ENCODE measurements at places on chromosomes 1 and 21. TPM values are rescaled to one million over a fixed set of nuclear protein-coding genes. Genes with fewer than 3 reads are reported as not detected.

- H3K4me3 ChIP-seq = no peak overlapping the region
- no peak for DNase-seq
- H3K4me1 ChIP-seq = no peaks in the 10 kb centered on the region
- no peaks in the 10 kb centered on the region for H3K36me3 ChIP-seq
- no peak overlapping the region for H3K27ac ChIP-seq
These were observed 22.3 kb downstream of the CEP104 start for GRCh38 chr1:3834701-3835100.

DNA sequence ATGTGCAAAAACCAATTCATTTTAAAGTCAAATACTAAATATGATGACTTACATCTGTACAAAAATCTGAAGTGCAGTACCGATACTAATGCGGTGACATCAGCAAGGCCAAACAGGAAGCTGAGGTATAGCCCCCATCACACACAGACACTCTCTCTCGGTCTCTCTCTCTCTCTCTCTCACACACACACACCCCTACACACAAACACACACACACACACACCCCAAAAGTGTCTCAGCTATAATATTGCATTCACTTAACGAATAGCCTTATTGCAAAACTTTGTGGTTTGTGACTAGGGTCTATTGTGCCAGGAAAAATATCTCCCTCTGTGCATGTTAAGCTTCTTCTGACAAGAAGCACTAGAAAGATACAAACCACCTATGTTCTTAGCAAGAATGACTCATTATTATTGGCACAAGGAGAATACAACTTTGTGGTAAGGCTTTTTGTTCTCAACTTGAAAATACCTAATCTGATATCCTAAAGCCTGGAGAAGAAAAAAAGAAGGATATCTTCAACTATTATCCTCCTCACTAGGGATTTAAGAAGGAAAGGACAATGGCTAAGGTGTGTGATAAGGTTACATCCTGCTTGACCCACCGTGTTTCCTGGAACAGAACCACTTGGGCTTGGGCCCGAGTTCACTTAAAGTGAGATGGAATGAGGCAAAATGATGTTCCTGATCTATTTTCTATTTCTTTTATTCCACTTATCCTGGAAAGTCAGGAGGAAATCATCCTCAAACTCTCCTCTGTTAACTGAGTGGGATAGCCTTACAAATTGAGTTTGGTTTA, 107.1 kb downstream of the NIBAN1 start:
- no peak overlapping the region for H3K27ac ChIP-seq
- no peak overlapping the region for H3K4me3 ChIP-seq
- H3K27me3 ChIP-seq = no peaks in the 10 kb centered on the region
- no peak for DNase-seq
- no peaks in the 10 kb centered on the region for H3K36me3 ChIP-seq
- no peaks in the 10 kb centered on the region for H3K4me1 ChIP-seq

GRCh38 chr1:43880604-43881003, 53.0 kb upstream of the ARTN start:
- H3K27ac ChIP-seq = no peak overlapping the region
- no peaks in the 10 kb centered on the region for H3K27me3 ChIP-seq
- no peak overlapping the region for H3K4me3 ChIP-seq
- peaks cover 10% of the 10 kb centered on the region for H3K4me1 ChIP-seq

- H3K27me3 ChIP-seq = no peaks in the 10 kb centered on the region
- H3K4me3 ChIP-seq = no peak overlapping the region
- no peak overlapping the region for H3K27ac ChIP-seq
- H3K36me3 ChIP-seq = no peaks in the 10 kb centered on the region
- H3K4me1 ChIP-seq = no peaks in the 10 kb centered on the region
- no peak for DNase-seq
These were observed 69.8 kb downstream of the ITGB3BP start for GRCh38 chr1:63453232-63453631.

GRCh38 chr1:183218971-183219615, 33.0 kb downstream of the LAMC2 start:
- peaks cover 21% of the 10 kb centered on the region for H3K4me1 ChIP-seq
- peak; percentile 56 for DNase-seq
- H3K36me3 ChIP-seq = no peaks in the 10 kb centered on the region
- no peaks in the 10 kb centered on the region for H3K27me3 ChIP-seq
- H3K27ac ChIP-seq = peak overlapping the region; percentile 67

GRCh38 chr1:245458234-245458633, 303.4 kb downstream of the KIF26B start:
- H3K4me1 ChIP-seq = no peaks in the 10 kb centered on the region
- no peak overlapping the region for H3K27ac ChIP-seq
- no peaks in the 10 kb centered on the region for H3K27me3 ChIP-seq
- DNase-seq = no peak

DNA sequence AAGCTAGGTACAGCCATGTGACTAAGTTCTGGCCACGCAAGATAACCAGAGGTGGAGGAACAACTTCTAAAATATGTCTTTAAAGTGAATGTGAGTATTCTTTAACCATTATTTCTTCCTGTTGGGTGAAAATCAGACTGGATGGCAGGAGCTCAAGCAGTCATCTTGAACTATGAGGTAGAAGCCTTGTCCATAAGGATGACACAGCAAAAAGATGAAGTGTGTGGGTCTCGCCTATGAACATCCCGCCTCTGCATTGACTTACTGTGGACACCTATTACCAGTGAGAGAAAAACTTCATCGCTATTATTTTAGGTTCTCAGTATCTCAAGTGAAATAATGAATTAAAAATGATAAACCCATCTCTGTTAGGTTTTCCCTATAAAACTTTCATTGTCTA, 365.3 kb downstream of the USH2A start:
- H3K27ac ChIP-seq = no peak overlapping the region
- H3K4me3 ChIP-seq = no peak overlapping the region
- no peaks in the 10 kb centered on the region for H3K36me3 ChIP-seq
- H3K27me3 ChIP-seq = no peaks in the 10 kb centered on the region
- no peaks in the 10 kb centered on the region for H3K4me1 ChIP-seq
- no peak for DNase-seq

DNA sequence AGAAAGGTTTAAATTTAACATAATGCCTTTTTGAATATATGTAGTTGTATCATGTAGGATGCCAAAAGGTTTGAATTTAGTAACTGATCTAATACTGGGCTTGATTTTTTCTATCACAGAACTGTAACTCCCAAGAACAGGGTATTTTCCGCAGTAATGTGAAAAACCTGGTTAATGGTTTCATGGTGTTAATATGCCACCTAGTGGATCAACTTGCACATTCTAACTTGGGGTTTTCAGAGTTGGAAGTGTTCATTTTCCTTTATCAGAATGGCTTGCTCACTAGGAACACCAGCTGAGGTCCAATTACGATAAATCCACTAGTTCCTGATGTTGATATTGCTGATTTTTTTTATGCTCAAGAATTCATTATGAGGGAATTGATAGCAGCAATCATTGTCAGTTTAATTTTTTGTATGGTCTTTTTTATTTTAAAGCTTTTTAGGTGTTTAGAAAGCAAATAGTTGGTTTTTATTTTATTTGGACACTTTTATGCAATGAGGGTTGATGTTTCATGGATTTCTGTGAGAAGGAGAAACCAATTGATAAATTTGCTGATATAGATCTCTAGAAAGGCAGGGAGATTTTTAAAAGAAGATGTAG, 157.2 kb downstream of the PLA2G4A start:
- no peak overlapping the region for H3K4me3 ChIP-seq
- H3K36me3 ChIP-seq = no peaks in the 10 kb centered on the region
- H3K4me1 ChIP-seq = no peaks in the 10 kb centered on the region
- H3K27ac ChIP-seq = no peak overlapping the region

DNA sequence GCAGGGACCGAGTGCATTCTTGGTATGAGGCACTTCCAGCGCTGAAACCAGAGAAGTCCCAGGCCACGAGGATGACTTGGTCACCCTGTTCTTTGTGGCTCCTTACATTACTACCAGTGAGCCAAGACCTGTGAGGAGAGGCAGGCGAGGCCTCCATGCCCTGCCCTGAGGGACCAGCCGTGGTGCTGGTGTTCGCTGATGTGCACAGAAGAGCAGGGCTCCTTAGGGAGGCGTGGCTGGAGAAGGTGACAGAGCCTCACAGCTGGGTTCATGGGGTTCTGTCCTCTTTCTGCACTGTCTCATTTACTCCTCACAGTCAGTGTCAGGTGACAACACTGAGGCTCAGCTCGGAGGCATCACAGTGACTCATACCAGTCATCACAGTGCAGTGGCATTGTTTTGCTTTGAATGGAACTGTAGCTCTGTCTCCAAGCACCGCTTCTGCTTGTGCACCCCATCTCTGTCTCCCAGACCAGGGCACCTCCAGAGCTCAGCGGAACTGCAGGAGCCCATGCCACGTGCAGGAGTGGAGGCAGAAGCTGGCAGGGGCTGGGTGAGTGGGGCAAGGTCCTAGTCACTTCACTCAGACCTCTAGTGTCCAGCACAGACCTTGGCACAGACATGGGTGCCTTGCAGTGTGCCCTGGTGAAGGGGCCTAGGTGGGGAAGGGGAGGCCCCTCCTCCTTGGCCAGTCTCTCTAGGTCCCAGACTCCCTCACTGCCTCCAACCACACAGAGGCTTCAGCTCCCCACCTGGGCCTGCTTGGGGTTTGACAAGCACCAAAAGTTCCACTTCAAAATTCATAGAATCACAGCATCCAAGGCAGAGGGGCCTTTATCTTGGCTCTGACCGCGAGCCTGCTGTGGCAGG, 310.9 kb downstream of the MATN1 start:
- no peaks in the 10 kb centered on the region for H3K4me1 ChIP-seq
- no peak overlapping the region for H3K4me3 ChIP-seq
- H3K36me3 ChIP-seq = no peaks in the 10 kb centered on the region
- H3K27me3 ChIP-seq = no peaks in the 10 kb centered on the region

- DNase-seq = peak; percentile 82
- peaks cover 44% of the 10 kb centered on the region for H3K4me1 ChIP-seq
- no peaks in the 10 kb centered on the region for H3K27me3 ChIP-seq
- H3K27ac ChIP-seq = no peak overlapping the region
- no peak overlapping the region for H3K4me3 ChIP-seq
These were observed 59.0 kb upstream of the CD1D start for GRCh38 chr1:158121604-158122254.

DNA sequence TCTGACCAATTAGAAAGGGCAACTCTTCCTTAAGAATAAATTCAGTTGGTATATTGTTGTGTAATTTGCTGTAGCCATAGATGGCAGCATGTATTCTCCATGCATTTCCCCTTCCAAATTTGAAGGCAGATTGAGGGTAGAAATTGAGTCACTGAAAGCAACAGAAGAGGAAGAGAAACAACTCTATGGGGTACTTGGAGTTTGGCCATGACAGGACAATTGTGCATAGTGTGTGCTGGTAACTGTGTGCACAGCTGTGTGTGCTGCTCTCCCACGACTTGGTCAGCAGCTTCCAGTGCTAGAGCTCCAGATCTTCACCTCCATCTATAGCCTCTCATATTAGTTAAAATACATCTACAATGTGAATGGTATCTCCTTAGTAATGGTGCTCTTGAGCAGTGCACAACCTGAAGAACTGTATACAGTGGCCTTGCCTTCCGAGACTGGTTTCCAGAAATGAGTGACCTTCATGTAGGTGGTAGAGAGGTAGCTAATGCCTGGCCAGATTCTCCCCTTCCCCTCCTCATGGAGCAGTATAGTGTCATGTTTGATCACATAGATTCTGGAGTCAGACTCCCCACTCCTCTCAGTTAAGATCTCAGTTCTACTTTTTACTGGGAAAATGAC, 882 bp upstream of the FCAMR start:
- no peaks in the 10 kb centered on the region for H3K27me3 ChIP-seq
- no peak overlapping the region for H3K27ac ChIP-seq
- H3K36me3 ChIP-seq = no peaks in the 10 kb centered on the region
- no peaks in the 10 kb centered on the region for H3K4me1 ChIP-seq

- no peak for DNase-seq
- no peak overlapping the region for H3K27ac ChIP-seq
- H3K4me3 ChIP-seq = no peak overlapping the region
These were observed 72.2 kb upstream of the C1orf87 start for GRCh38 chr1:60145771-60146170.

DNA sequence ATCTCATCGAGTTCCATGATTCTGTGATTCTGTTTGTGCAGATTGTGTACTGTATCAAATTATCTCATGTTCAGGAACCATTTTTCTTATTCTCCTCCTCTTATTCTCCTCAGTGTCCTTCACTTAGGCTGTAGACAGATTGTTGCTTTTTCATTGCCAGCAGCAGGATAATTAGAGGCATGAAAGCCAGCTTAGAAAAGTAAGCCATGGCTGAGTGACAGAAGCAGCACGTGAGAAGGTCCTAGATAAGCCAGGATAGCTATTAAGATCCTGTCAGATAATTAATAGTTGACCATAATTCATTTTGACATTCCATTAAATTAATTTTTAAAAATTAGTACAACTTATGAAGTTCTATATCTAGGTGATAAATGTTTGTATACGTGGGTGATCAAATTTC, 60.8 kb upstream of the PRKACB start:
- H3K27ac ChIP-seq = no peak overlapping the region
- DNase-seq = no peak
- no peaks in the 10 kb centered on the region for H3K36me3 ChIP-seq
- H3K4me3 ChIP-seq = no peak overlapping the region

- DNase-seq = no peak
- no peak overlapping the region for H3K4me3 ChIP-seq
- H3K27me3 ChIP-seq = no peaks in the 10 kb centered on the region
- no peak overlapping the region for H3K27ac ChIP-seq
- H3K4me1 ChIP-seq = no peaks in the 10 kb centered on the region
- no peaks in the 10 kb centered on the region for H3K36me3 ChIP-seq
These were observed 682.4 kb upstream of the ADAMTS5 start for GRCh38 chr21:27649323-27649722.

DNA sequence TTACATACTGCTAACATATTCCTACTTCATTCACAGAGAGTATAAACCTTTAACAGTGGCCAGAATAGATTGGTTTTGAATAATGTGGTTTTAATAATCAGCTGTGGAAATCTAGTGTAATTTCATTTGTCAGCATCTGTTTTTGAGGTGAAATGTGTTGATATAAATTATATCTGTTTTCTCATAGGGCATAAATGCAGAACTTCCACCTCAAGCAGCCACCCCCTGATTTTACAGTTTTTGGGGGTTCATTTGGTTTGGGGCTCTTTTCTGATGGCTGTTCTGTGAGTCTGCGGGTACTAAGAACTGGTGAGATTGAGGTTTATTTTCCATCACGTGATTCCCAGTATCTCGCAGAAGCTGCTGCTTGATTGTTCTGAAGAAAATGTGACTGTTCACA, 23.2 kb downstream of the EDARADD start:
- no peaks in the 10 kb centered on the region for H3K27me3 ChIP-seq
- no peaks in the 10 kb centered on the region for H3K4me1 ChIP-seq
- no peak overlapping the region for H3K27ac ChIP-seq
- no peak overlapping the region for H3K4me3 ChIP-seq
- H3K36me3 ChIP-seq = no peaks in the 10 kb centered on the region
- no peak for DNase-seq

- no peaks in the 10 kb centered on the region for H3K27me3 ChIP-seq
- H3K36me3 ChIP-seq = no peaks in the 10 kb centered on the region
- H3K4me3 ChIP-seq = no peak overlapping the region
- peaks cover 41% of the 10 kb centered on the region for H3K4me1 ChIP-seq
- DNase-seq = peak; percentile 93
These were observed 46.8 kb upstream of the A3GALT2 start for GRCh38 chr1:33367485-33368405.

NOC2L gene
- total RNA-seq = 39.6 TPM

FPGT gene
- total RNA-seq = 12.9 TPM

CITED4 gene
- 0.77 TPM for total RNA-seq

ZYG11B gene
- 39.5 TPM for total RNA-seq

FMOD gene
- total RNA-seq = not detected

MMEL1 gene
- total RNA-seq = 0.31 TPM

RAB25 gene
- 2.4 TPM for total RNA-seq

ATAD3B gene
- total RNA-seq = 21.1 TPM

TENT5C gene
- total RNA-seq = 0.39 TPM

All from neural progenitor cell (in vitro differentiated cells).